ENCODE measurements at places on chromosomes 5 and 9.

GRCh38 chr5:150554857-150555256 lies 46.9 kb downstream of the NDST1 start:
- H3K27me3 ChIP-seq = no peaks in the 10 kb centered on the region
- no peak overlapping the region for H3K27ac ChIP-seq
- H3K4me3 ChIP-seq = no peak overlapping the region

- no peak overlapping the region for H3K27ac ChIP-seq
- no peak for DNase-seq
- no peak overlapping the region for H3K4me3 ChIP-seq
- H3K36me3 ChIP-seq = no peaks in the 10 kb centered on the region
- peaks cover 21% of the 10 kb centered on the region for H3K4me1 ChIP-seq
- no peaks in the 10 kb centered on the region for H3K27me3 ChIP-seq
Observed at GRCh38 chr5:65738305-65738704, 16.3 kb downstream of the NLN start.

DNA sequence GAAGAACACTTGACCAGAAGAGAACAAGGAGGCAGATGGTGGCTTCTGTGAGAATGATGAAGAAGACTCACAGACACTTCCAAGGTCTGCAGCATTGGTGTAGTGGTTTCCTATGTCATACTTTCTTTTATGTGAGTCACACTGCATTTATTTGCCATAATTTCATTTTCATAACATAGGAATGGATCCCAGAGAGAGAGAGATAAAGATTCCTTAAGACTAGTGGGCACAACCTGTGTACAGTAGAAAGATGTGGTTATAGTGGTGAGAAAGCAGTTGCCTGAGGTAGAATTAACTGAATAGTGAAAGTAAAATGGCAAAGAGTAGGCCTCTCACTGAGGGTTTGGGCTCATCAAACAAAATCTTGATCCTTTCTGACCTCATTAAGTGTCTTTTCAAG lies 7.6 kb upstream of the CCDC152 start:
- H3K36me3 ChIP-seq = no peaks in the 10 kb centered on the region
- H3K4me3 ChIP-seq = no peak overlapping the region
- H3K27ac ChIP-seq = no peak overlapping the region
- no peak for DNase-seq
- H3K27me3 ChIP-seq = no peaks in the 10 kb centered on the region

GRCh38 chr5:123180676-123181393 lies 91.8 kb downstream of the PRDM6 start:
- DNase-seq = no peak
- no peak overlapping the region for H3K27ac ChIP-seq
- no peak overlapping the region for H3K4me3 ChIP-seq
- no peaks in the 10 kb centered on the region for H3K4me1 ChIP-seq
- no peaks in the 10 kb centered on the region for H3K36me3 ChIP-seq
- peaks cover 11% of the 10 kb centered on the region for H3K27me3 ChIP-seq

Measured in activated B cell treated with CpG ODN at 0.5 μM for 24 hours (primary cell).